ENCODE measurements at places on chromosomes 12 and 14.
A peak's percentile ranks its signal among the peaks of the same experiment; 100 is the strongest.

DNA sequence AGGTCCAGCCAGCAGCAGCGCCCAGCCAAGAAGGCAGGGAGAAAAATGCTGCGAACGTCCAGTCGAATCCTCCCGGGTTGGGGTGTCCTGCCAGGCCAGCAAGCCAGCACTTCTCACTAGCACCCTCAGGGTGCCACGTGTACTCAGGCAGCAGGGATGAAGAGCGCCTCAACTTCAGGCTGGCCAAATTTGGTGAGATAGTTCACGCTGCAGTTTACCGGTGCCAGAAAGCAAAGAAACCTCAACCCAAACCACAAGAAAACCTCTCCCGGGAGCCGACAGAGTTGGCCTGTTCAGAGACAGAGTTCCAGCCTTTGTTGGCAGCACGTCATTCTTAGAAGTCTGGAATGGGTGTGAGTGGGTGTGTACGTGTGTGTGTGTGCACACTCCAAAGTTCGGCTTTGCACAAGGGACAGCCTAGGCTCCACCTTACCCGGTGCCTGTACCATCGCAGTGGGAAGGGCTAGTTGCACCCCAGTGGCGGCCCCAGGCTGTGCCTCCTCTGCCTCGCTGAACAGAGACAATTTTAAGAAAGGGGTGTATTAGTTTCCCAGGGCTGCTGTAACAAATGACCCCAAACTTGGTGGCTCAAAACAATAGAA lies 42.1 kb downstream of the ELK3 start:
- peak; percentile 59 for DNase-seq

- DNase-seq: no peak
Measured at GRCh38 chr14:77593501-77593961, 22.9 kb downstream of the SPTLC2 start.

DNA sequence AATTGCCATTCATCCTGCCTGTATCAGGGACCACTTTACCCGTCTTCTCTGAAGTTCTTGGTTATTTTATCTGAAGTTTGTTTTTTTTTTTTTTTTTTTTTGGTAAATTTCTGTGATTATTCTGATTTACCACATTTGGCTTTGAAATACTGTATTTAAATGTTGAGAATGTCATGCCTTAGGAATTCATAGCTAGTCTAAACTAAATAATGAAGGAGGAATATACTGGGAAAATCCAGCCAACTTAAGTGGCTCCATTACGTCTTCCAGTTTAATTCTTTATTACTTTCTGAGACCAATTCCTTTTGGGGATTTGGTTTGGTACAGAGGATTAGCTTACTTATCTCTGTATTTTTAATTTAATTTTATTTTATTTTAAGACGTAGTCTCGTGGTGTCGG lies 60.3 kb upstream of the KCNMB4 start:
- DNase-seq: no peak

DNA sequence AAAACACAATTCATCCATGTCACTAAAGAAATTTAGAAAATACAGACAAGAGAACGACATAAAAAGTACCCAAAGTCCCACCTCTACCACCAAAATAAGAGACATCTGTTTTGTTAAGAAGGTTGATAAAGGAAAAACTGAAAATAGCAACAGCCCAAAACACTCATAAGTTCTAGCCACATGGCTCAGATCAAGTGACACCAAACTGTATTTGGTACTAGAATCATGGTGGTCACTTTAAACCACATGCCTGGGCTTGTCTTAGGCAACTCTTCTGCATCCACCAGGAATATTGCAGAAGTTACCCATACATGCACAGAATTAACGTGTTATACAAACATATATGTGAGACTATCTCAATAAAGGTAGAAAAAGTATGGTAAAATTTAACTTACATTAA lies 78.2 kb upstream of the GTF2A1 start:
- DNase-seq: no peak

GRCh38 chr12:71655495-71655894 lies 8.2 kb downstream of the ZFC3H1 start:
- no peak for DNase-seq

DNA sequence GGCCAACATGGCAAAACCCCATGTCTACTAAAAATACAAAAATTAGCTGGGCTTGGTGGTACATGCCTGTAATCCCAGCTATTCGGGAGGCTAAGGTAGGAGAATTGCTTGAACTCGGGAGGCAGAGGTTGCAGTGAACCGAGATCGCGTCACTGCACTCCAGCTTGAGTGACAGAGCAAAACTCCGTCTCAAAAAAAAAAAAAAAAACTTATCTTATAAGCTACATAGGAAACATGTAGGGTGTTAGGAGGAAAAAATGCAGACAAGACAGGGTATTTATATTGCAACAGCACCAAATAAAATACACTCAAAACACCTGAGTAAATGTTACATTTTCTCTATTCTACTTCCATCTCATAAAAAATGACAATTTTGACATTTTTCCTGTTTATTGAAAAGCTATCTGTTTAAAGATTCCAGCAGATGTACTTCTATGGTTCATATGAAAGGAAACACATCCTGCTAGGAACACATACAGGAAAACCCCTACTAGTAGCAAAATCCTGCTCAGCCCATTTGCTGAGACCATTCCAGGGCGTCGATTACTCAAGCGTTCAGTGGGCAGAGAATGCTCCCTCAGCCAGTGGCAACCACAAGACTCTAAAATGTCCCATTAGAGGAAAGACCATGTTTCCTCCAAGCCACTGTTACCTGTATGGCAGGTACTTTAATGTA lies 19.7 kb downstream of the CORO1C start:
- DNase-seq: no peak

GRCh38 chr14:95304342-95304741 lies 15.4 kb downstream of the CLMN start:
- DNase-seq: no peak

- DNase-seq: no peak
Measured at GRCh38 chr14:89249065-89249695, 167.9 kb downstream of the FOXN3 start.

- DNase-seq: no peak
Measured at GRCh38 chr12:3040026-3040656, 37.0 kb upstream of the TSPAN9 start.

DNA sequence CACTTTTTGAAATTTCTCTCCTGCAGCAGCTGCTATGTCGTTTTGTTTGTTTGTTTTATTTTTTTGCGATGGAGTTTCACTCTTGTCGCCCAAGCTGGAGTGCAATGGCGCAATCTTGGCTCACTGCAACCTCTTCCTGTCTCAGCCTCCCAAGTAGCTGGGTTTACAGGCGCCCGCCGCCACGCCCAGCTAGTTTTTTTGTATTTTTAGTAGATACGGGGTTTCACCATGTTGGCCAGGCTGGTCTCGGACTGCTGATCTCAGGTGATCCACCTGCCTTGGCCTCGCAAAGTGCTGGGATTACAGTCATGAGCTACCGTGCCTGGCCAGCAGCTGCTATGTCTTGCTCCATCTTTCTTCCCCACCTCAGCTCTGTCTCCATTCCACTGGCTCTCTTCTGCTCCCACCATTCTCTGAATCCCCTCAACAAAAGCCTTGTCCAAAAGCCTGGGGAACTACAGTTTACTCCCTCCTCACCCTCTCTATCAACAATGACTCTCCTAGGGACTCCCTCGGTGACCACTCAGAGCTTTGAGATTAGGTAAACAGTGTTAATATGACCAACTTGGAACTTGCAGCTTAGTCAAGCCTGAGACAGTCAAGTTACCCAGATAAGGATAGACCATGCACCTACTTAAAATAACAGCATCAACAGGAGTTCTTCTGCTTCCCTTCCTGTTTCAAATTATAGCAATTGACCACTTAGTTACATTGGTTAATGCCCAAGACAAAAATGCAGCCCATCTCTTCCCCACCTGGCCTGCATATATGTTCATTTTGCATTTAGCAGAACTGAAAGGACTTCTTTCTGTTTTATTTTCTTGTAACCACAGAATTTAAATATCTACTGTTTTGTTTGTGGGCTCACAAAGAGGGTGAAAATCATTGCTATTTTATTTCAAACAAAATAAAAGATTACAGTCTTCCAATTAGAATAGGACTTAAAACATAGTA lies 189.0 kb upstream of the AMIGO2 start:
- DNase-seq: no peak

DNA sequence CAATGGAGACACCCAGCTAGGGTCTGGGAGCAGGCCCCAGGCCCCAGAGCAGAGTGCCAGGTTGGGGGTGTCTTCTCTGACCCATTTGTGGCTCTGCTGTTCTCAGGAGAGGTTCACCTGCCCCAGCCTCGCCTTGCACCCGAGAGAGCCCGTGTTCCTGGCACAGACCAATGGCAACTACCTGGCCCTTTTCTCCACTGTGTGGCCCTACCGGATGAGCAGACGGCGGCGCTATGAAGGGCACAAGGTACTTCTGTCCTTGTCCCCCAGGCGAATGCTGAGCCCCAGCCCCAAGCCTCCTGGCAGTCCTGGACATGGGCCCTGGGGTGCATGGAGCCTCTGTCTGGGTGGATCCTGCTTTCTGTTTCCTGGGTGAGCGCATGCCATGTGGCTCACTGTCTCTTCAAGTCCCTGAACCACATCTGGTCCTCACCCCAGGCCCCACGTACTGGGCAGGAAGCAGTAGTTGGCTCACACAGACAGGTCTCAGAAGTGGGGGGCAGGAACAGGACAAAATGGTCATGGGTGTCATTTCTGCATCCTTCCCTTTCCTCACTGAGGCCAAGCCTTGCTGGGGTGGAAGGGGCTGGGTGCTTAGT lies 58.2 kb downstream of the BEGAIN start:
- no peak for DNase-seq

- no peak for DNase-seq
Measured at GRCh38 chr14:68340262-68340661, 452.6 kb downstream of the ZFP36L1 start.

DNA sequence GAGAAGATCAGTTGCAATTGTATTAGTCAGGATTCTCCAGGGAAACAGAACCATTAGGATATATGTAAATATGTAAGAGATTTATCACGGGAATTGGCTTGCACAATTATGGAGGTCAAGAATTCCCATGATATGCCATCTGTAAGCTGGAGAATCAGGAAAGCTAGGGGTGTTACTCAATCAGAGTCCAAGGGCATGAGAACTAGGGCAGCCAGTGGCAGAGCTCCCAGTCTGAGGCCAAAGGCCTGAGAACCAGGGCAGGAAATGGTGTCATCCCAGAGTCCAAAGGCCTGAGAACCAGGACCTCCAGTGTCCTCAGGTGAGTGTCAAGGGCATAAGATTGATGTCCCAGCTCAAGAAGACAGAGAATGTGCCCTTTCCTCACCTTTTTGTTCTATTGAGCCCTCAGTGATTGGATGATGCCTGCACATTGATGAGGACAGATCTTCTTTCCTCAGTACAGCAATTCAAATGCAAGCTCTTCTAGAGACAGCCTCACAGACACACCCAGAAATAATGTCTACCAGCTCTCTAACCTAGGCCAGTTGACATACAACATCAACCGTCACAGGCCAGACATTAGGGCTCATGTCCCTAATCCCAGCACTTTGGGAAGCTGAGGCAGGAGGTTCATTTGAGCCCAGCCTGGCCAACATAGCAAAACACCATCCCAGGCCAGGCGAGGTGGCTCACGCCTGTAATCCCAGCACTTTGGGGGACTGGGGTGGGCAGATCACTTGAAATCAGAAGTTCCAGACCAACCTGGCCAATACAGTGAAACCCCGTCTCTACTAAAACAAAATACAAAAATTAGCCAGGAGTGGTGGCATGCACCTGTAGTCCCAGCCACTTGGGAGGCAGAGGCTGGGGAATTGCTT lies 34.9 kb upstream of the ZNF740 start:
- no peak for DNase-seq
